ENCODE measurements at places on chromosomes 7 and 10.

GRCh38 chr10:11687357-11687771 lies 54.8 kb upstream of the ECHDC3 start:
- DNase-seq, result no peak

GRCh38 chr7:29372351-29373090 lies 177.9 kb downstream of the CHN2 start:
- DNase-seq, result no peak

- no peak for DNase-seq
These were observed 52.1 kb upstream of the PLXDC2 start for GRCh38 chr10:19764111-19764510.

DNA sequence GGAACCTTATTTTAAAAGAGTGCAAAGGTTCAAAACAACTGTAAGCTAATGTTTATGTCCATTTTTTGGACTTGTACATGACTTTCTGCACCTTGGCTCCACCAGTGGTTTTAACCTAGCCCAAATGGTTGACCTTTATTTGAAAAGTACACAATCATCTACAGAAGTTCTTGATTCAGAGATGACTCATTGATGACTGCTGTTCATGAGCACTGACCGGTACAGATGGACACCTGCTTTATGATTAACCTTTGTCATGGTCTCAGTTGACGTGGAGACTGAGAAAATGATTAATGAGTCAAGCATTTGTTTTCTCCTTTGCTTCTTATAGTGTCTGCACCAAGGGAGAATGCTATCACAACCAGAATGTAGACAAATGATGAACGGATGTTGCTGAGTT lies 55.7 kb upstream of the PTER start:
- no peak for DNase-seq

DNA sequence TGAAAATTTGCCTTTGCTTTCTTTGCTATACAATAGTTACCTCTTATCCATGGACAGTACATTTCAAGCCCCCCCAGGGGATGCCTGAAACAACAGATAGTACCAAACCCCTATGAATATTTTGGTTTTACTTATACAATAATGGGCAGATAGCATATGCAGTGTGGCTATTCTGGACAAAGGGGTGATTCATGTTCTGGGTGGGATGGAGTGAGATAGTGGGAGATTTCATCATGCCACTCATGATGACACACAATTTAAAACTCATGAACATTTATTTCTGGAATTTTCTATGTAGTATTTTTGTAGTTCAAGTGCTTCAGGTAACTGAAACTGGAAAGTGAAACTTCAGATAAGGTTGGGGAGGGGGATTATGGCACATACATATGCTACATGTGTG lies 12.0 kb downstream of the STARD3NL start:
- no peak for DNase-seq

DNA sequence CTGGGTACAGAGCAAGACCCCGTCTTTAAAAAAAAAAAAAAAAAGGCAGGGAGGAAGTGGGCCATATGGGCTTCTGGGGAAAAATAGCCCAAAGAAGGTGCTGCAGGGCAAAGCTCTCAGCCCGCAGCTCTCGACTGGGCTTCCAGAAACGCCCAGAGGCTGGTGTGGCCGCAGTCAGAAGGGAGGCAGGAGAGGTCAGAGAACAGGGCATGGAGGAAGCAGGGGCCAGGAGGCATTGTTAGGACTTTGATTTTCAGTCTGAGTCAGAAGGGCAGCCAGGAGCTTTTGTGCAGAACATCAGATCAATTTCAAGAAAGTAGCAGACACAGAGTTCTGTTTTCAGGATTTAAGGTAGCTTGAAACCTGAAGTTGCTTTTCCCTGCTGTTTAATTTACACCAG lies 35.3 kb upstream of the CYTH3 start:
- no peak for DNase-seq

DNA sequence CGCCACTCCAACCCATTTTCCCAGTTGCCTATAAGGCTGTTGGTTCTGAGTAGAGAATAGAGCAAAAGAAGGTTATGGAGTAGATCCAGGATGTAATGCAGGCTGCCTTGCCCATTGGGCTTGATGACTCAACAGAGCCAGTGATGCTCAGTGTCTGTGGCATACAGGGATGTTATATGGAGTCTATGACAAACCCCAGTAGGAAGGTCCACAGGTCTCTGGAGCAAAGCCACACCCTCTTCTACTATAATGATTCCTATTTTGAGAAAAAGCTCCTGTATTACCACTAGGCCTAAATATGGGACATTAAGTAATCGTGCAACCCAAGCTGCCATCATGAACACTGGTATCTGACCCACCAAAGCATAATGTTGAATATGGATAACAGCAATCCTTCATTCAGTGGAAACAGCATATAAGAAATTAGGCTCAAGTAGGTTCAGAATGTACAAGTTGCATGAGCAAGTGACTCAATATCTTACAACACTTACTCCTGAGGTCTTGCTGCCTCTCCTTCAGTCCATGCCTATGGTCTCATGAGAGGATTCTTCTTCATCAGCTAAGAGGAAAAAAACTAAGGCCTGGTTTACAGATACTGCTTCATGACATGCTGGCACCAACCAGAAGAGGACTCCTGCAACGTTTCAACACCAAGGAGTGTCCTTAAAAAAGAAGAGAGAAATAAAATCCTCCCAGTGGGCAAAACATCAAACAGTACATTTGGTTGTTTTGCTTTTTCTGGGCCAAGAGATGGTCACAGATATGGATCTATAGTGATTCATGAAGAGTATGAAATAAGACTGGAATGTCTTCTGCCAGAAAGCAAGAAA lies 14.8 kb upstream of the FHIP2A start:
- DNase-seq, result no peak

DNA sequence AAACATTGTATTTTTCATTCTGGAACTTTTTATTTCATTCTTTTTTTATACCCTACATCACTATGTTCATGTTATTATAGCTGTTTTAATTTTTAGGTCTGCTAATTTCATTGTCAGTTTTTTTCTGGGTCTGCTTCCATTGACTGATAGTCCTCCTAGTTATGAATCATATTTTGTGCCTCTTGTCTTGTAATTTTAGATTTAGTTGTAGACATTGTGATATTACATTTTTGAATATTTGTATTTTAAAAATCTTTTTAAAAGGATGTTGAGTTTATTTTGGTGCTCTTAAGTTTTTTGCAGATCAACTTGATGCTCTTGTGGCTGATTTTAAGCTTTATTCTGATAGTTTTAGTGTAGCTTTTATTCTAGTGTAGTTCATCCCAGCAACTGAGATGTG lies 57.6 kb downstream of the BTRC start:
- no peak for DNase-seq

- no peak for DNase-seq
These were observed 2.1 kb downstream of the DENND11 start for GRCh38 chr7:141699860-141700259.

DNA sequence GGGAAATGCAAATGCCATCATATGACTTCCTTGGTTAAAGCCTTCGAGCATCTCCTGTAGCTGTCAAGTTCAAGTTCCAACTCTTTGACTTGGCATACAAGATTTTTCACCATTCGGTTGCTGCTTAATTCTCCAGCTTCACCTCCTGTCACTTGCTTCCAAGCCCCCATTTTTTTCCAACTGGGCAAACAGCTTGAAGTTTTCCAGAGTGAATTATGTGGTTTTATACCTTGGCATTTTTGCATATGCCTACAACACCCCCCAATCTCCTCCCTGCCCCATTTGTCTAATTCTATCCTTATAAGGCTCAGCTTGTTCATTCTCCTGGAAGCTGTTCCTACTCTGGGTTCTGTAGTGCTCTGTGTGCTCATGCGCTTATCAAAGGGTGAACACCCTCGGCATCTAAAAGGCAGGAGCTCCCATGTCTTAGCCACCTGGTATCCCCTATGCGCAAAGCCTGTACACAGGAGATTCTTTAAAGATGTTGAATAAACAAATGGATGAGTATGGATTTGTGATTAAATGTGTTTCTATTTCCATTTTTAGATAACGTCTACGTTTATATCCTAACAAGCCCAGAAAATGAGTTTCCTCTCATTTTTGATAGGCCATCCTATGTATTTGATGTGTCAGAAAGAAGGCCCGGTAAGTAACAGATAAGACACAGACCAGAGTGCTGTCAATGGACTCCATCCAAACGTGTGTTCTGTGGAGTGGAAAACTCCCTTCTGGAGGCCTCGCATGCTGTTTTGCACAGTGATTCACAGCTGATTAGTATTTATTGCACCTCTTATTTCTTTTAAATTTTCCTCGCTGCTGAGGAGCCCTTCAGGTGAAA lies 52.5 kb downstream of the CDHR3 start:
- DNase-seq, result no peak

DNA sequence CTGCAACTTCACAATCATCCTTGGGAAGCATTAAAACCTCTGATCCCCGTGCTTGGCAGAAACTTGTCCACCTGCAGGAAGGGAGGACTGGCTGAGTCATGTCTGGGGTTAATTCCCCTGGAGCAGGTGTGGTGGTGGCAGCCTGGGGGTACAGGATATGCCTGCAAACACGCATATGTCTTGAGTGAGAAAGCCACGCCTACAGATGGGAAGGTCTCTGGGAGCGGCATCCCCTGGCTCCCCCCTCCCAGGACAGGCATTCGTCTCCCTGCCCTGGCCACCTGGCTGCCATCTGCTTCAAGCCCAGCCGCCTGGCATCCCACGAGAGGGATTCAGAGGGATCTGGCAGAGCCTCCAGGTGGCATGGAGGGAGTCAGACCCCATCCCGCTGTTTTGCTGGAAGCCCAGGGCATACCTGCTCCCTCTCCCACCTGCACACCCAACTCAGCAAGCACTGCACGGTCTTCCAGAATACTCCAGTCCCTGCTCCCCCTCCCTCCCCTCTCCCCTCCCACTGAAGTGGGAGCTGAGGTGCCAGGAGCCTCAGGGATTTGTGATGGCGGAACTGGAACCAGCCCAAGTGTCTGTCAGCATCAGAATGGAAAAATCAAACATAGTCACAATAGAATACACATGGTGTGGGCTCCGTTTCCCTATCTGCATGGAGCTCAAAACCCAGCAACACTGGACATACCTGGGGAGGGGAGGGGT lies 61.0 kb downstream of the CAMK2B start:
- DNase-seq, result no peak

GRCh38 chr10:350981-351501 lies 215.8 kb downstream of the ZMYND11 start:
- no peak for DNase-seq

DNA sequence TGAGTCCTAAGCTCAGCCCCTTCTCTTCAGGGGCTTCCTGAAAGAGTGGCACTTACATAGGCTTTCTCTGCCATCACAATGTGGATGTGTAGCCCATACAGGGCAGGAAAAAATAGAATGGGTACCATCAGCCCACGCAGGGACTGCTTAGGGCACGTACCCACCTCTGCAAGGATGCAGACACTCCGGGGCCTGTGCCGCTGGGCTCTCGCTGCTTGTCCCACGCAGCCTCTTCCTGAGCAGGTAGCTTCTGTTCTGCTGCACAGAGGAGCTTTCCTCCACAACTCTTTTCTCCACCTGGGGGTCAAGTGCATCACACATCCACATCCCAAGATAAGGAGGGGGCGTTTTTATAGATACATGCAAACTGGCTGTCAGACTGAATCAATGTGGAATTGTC lies 34.3 kb downstream of the FRMPD2 start:
- DNase-seq, result no peak

DNA sequence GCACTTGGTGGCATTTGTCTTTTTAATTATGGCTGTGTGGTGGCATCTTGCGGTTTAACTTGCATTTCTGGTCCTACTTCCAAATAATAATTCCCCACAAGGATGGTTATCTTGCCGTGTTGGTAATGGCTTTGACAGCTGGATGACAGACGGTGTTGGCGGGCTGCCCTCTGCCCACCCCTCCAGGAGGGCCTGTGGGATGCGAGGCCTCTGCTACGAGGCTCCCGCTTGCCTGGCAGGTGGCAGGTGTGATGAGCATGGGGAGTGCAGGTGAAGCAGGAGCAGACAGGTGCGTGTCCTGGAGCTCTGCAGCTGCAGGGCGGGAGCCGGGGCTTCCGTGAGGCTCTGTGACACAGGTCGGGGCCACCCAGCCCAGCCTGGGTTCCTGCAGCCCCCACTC lies 11.8 kb downstream of the INPP5A start:
- no peak for DNase-seq

DNA sequence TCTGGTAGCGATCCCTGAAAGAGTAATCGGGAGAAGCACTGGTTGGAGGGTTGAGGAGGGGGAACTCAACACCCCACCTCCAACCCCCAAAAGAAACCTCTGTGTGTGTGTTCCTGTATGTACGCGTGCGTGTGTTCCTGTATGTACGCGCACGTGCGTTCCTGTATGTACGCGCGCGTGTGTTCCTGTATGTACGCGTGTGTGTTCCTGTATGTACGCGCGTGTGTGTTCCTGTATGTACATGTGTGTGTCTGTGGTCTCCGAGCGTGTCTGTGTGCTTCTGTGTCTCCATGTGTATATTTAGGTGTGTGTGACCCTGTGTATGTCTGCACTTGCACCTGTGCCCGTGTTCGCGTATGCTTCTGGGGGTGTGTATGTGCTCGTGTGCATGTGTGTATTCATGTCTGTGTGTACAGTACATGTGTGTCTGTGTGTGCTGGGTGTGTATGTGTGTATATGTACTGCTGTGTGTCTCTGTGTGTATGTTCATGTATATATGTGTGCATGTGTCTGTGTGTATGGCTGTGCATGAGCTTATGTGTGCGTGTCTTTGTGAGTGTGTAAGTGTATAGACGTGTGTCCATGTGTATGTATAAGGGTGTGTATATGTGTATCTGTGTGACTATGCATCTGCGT lies 42.9 kb upstream of the KLF6 start:
- DNase-seq, result no peak

DNA sequence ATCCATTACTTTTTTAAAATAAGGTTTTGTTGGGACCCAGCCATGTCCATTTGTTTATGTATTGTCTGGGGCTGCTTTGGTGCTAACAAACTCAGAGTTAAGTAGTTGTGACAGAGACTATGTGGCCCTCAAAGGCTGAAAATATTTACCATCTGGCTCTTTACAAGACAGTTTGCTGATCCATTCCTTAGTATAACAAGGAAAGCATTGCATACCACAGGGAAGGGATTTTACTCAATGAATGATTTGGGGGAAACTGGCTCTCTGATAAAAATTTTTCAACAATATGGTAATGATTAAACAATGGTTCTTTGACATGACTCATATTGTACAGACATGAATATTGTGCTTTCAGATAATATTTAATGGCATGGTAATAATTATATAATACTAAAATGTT lies 738.1 kb downstream of the KCNMA1 start:
- no peak for DNase-seq

DNA sequence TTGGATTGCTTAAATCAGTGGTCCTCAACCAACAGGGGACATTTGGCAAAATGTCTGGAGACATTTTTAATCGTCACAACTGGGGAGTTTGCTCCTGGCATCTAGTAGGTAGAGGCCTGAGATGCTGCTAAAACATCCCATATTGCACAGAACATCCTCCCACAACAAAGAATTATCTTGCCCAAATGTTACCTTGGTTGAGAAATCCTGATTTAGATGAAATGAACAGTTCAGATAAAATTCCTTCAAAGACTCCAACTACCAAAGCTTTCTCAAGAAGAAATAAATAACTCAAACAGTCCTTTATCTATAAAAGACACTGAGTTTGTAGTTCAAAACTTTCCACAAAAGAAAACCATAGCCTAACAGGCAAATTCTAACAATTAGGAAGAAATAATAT lies 160.9 kb downstream of the SNX13 start:
- no peak for DNase-seq

GRCh38 chr7:137001478-137001877 lies 133.0 kb downstream of the CHRM2 start:
- no peak for DNase-seq

GRCh38 chr7:26534649-26535482 lies 243.2 kb downstream of the SNX10 start:
- no peak for DNase-seq
